Hippocampal formation (tissue), 2 donors: ENCODE measurements at places on chromosomes 5 and 9.

DNA sequence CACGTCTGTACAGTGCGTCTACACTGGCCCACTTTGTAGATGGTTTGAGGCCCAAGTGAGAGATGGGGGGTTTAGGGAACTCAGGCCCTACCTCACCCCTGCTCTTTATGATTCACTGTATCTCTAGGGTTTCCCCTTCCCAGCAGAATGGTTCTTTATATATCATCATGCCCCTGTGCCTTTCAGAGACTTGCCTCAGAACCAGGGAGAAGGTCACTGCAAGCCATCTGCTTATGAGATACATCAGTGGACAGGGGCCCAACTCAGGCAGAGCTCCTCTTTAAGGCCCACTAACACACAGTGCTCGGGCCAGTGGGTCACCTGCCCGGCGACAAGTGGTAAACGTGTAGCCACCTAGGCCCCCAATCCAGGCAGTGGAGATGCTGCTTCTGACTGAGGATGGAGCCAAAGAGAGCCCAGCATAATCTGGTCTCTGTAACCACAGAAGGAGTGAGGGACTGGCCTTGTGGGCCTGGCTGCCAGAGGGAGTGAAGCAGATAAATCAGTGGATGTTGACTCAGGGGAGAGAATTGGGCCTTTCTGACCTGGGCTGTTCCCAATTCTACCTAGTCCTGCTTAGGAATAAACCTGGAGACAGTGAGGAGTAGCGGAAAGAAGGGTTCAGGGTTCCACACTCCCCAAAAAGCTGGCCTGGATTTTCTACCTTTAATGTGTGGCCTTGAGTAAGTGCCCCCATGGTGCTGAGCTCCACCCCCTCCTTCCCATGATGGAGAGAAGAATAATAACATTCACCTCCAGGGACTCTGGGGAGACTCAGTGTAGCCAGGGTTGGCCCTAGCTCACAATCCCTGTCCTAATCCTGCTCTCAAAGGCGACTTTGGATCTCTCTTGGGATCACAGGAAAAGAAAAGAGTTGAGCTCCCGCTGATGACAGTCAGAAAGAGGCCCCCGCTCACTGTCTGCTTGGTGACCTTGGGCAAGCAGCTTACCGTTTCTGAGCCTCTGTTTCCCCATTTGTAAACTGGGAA is 2.8 kb upstream of the DUSP1 start:
- DNase-seq = no peak

DNA sequence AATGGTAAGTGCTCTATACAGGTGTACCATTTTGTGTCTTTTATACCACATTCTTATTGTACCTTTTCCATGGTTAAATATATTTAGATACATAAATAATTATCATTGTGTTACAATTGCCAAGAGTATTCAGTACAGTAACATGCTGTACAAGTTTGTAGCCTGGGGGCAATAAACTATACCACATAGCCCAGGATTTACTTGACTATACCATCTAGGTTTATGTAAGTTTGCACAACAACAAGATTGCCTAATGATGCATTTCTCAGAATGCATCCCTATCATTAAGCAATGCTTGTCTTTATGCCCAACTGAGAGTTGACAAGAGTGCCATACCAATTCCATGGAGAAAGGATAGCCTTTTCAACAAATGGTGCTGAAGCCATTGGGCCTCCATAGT is 136.7 kb upstream of the PJA2 start:
- no peak for DNase-seq

- DNase-seq = no peak
Observed at GRCh38 chr5:173302546-173303155, 25.6 kb downstream of the STC2 start.

- DNase-seq = no peak
Observed at GRCh38 chr5:162410365-162410764, 342.8 kb downstream of the GABRG2 start.

DNA sequence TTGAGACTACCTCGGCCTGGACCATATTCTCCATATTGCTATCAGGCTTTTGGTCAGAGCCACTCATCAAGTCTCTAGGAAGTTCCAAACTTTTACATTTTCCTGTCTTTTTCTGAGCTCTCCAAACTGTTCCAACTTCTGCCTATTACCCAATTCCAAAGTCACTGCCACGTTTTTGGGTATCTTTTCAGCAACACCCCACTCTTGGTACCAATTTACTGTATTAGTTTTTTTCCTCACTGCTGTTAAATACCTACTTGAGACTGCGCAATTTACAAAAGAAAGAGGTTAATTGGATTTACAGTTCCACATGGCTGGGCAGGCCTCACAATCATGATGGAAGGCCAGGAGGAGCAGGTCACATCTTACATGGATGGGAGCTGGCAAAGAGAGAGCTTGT is 507.8 kb upstream of the ZNF608 start:
- DNase-seq = no peak

GRCh38 chr5:180717989-180718388 is 21.9 kb downstream of the OR2Y1 start:
- no peak for DNase-seq

GRCh38 chr9:133201424-133202144 is 7.5 kb downstream of the OBP2B start:
- no peak for DNase-seq

DNA sequence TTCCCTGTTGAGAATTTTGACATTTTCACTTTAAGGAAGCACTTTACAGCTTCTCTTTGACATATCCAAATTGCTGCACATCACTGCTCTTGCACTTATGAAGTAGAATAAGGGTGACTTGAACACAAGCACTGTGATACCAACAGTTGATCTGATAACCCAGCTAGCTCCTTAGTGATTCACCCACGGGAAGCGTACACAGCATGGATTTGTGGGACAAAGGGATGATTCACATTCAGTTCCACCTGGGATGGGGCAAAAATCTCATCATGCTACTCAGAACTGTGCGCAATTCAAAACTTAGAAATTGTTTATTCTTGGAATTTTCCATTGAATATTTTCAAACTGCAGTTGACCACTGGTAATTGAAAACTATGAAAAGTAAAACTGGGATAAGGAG is 1565.5 kb upstream of the CDH9 start:
- no peak for DNase-seq

DNA sequence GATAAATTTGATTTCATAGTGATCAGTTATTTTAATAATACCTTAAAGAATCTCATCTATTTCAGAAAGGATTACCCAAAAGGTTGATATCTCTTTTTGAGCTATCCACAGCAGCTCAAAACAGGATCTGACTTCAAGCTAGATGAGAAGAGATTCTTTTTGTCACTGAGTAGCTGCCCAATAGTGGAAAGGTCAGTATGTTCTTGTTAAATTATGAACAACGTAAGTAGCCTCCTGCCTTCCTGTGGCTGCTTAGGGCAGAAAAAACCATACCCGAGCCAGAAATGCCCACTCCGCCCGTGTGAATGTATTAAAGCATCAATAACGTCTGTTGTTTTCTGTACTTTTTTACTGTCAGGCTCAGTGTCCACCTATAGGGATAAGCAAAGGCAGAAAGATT is 51.3 kb upstream of the PRUNE2 start:
- DNase-seq = no peak

GRCh38 chr5:95973793-95974325 is 12.2 kb upstream of the ELL2 start:
- DNase-seq = no peak

GRCh38 chr5:132358775-132359174 is 10.7 kb upstream of the SLC22A5 start:
- DNase-seq = no peak

GRCh38 chr5:157669701-157670097 is 1.6 kb upstream of the C5orf52 start:
- no peak for DNase-seq

DNA sequence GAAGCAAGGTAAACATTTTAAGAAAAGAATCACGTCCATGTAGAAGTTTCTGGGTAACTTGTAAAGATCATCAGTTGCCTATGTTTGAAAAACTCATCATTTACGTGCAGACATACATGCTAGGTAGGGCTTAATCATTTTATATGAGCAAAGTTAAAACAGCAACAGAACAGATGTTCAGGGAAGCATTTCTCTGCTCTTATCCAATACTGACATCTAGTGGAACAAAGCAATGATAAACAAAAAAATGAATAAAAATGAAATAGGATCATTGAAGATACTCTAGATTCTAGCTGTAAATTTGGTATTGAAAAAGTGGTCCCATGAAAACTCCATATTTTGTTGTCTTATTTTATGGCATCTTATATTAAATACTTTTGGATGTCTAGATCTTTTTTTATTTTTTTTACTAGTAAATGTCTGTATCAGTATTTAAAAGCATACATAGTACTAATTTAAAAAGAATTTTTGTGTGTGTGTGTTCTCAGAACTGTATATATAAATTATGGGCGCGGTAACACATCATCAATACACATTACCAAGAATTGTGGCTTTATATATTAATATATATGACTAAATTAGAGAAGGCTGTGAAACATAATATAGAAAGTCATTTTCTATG is 1050.2 kb downstream of the CDH12 start:
- peak; percentile 37 for DNase-seq

GRCh38 chr5:10162468-10162867 is 87.2 kb downstream of the ATPSCKMT start:
- no peak for DNase-seq

GRCh38 chr9:3823842-3824475 is 298.2 kb upstream of the RFX3 start:
- DNase-seq = no peak

DNA sequence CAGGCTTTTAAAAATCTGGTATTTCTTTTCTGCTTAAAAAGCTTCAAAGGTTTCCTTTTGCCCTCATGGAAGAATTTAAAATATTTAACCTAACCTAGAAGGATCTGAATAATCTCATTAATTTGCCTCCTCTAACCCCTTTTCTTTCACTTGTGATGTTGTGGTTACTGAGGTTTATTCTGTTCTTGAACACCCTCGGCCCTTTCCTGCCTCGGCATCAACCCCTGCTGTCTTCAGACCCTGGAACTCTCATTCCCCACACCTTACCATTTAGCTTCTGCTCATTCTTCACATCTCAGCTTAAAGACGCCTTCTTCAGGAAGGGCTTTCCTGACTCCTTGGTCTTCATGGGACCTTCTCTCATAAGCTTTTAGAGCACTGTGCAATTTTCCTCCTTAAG is 131.4 kb upstream of the MAN2A1 start:
- no peak for DNase-seq

DNA sequence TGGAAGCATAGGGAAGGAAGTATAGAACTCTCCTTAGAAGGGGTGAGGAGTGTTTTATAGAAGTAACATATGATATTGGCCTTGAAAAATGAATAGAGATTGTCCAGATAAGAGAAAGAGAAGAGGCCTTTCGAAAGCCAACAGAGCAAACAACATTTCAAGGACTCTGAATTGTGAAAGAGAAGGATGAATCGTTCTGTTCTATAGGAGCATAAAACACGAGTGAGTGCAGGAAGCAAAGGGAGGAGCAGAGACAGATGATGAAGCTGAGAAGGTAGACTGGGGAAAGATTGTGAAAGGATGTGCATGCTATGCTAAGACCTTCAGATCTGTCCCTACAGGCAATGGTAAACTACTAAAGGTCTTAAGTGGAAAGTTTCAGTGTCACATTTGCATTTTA is 271.0 kb downstream of the TMEM161B start:
- DNase-seq = no peak

- DNase-seq = no peak
Observed at GRCh38 chr5:111127453-111128195, 35.5 kb downstream of the WDR36 start.

DNA sequence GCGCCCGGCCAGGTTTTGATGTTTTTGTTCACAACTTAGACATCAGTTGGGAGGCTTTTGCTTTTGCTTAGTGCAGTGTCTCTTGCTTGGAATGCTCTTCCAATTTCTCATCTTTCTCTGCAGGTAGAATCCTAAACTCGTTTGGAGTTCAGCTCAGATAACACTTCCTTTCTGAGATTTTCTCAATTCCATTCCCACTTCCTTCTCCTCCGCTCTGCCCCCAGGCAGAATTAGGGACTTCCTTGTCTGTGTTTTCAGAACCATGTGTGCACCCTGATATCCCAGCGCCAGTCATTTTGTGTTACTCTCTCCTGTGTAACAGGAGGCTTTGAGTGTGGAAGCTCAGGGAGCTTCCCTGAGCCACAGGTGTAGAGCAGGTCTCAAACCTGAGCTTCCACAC is 171.0 kb downstream of the INSYN2B start:
- DNase-seq = no peak

GRCh38 chr9:72583370-72583769 is 62.0 kb downstream of the TMC1 start:
- no peak for DNase-seq

- peak; percentile 91 for DNase-seq
Observed at GRCh38 chr5:140157032-140157781, 17.8 kb upstream of the CYSTM1 start.

GRCh38 chr9:108755979-108756378 is 99.8 kb downstream of the ACTL7B start:
- DNase-seq = no peak

GRCh38 chr9:130182381-130182909 is 10.2 kb downstream of the NCS1 start:
- DNase-seq = no peak

GRCh38 chr9:114824110-114824509 is 18.3 kb upstream of the TNFSF15 start:
- DNase-seq = no peak

DNA sequence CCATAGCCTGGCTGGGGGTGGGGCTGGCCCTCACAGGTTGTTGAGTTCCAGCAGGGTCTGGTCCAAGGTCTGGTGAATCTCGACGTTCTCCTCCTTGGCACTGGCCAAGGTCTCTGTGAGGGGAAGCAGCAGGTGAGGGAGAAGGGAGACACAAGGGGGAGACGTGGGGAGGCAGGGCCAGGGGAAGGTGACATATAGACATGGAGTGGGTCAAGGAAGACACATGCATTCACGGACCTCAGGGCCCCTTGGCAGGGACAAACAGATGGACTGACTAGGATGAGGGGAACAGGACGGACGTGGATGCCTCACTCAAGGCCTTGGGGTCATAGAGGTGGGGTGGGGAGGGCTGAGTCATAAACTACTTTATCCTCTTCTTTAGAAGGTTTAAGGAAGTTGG is 7.7 kb downstream of the TPM2 start:
- DNase-seq = no peak

- no peak for DNase-seq
Observed at GRCh38 chr9:8430945-8431344, 631.4 kb upstream of the DMAC1 start.

DNA sequence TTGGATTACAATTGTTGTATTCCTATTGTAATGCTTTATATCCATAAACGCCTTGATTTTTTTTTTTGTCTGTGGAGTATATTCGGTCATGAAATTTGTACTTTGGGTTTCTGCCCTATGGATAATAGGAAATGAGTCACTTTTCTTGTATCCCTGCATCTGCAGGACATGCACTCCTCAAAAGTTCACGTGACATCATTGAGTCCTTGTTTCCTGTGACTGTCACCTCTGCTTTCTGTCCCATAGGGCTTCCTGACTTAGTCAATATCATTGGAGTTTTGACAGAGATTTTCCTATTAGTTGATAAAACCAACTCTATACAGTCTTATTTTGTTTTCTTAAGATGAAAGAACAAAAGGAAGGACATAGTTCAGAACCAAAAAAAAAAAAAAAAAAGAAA is 356.3 kb downstream of the MAT2B start:
- DNase-seq = no peak

DNA sequence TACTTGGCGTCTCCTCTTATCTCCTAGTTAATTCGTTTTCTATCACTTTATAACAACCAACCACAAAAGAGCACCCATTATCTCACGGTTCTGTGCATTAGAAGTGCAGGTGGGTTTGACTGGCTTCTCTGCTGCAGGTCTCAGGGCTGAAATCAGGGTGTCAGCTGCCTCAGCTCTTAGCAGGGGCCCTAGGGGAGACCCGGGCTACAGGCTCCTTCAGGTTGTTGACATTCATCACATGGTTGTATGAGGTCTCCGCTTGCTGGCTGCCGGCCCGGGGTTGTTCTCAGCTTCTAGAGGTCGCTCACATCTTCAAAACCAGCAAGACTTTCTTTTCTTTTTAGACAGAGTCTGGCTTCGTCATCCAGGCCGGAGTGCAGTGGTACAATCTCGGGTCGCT is 2.9 kb upstream of the ZMYND19 start:
- DNase-seq = no peak
